ENCODE measurements at places on chromosomes 2 and 18.
A peak's percentile ranks its signal among the peaks of the same experiment; 100 is the strongest.

- no peaks in the 10 kb centered on the region for H3K27me3 ChIP-seq
- no peaks in the 10 kb centered on the region for H3K36me3 ChIP-seq
- peak; percentile 46 for DNase-seq
- peaks cover 4% of the 10 kb centered on the region for H3K4me1 ChIP-seq
- H3K27ac ChIP-seq: no peak overlapping the region
- H3K4me3 ChIP-seq: peak overlapping the region; percentile 73
Measured at GRCh38 chr2:25215948-25216679, 47.7 kb upstream of the POMC start.

- H3K4me1 ChIP-seq: peaks cover 11% of the 10 kb centered on the region
- no peaks in the 10 kb centered on the region for H3K27me3 ChIP-seq
- no peaks in the 10 kb centered on the region for H3K36me3 ChIP-seq
Measured at GRCh38 chr2:207334301-207334623, 168.5 kb upstream of the KLF7 start.

DNA sequence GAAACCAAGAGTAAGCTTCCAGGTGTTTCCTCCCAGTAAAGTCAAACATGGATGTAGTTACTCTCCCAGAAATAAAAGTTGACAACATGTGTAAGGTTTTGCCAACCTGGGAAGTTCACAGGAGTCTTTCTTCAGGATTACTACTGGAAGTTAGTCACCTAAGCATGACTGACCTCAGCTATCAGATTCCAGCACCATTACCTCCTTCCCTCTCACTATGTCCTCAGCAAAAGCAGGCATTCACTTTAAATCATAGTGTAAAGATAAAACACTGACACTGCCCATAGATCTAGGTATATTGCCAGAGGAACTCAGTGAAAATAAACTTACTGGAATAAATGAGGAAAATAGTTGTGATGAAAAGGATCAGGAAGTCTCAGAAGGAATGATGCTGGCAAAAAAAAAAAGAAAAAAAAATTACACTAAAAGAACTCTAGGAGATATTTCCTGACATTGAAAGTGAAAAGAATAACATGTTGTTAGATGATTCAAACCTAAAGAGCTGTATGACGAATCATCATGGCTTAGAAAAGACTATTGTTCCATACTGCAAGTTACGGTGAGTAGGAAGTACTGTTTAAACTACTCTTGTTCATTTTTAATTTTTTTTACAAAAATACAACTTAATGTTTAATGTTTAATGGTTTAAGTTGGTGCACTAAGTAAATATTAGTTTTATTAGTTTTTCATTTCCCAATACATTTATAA lies 484.5 kb upstream of the ZNF804A start:
- DNase-seq: no peak
- no peaks in the 10 kb centered on the region for H3K27me3 ChIP-seq
- no peak overlapping the region for H3K27ac ChIP-seq
- H3K4me3 ChIP-seq: no peak overlapping the region
- H3K4me1 ChIP-seq: no peaks in the 10 kb centered on the region

DNA sequence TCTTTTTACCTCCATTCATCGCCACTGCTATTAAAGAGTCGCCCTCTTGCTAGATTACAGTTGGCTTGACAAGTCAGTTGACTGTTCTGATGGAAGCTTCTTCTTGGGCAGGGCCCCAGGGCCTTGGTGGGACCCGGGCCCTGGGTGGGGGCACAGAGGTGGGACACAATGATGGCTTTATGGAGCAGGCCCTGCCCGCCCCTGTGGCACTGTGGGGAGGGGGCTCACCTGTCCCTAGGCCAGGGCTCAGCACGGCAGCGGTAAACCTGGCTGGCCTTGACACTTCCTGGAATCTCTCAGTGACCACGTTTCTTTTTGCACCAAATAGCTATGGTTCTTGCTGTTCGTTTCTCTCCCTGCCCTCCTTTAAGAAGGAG lies 4.9 kb upstream of the HS6ST1 start:
- H3K36me3 ChIP-seq: no peaks in the 10 kb centered on the region
- no peak overlapping the region for H3K27ac ChIP-seq
- no peak overlapping the region for H3K4me3 ChIP-seq
- H3K27me3 ChIP-seq: no peaks in the 10 kb centered on the region

DNA sequence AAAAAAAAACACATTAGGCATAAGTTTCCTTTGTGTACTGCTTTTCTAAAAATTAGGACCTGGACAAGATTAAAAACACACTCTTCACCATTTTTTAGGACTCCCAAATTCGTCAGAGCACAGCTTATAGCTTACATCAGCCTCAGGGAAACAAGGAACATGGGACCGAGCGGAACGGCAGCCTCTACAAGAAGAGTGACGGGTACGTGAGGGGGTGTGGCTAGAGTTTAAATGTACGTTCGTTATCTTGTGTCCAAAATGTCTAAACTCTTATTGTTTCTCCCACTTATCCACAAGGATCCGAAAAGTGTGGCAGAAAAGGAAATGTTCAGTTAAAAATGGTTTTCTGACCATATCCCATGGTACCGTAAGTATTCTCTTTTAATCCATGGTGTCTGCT lies 78.9 kb downstream of the ITGB1BP1 start:
- no peaks in the 10 kb centered on the region for H3K27me3 ChIP-seq
- H3K36me3 ChIP-seq: peaks cover 20% of the 10 kb centered on the region
- DNase-seq: no peak
- no peak overlapping the region for H3K4me3 ChIP-seq
- no peak overlapping the region for H3K27ac ChIP-seq

GRCh38 chr2:81266106-81266505 lies 961.6 kb upstream of the LRRTM1 start:
- H3K27ac ChIP-seq: no peak overlapping the region
- H3K27me3 ChIP-seq: no peaks in the 10 kb centered on the region
- H3K36me3 ChIP-seq: no peaks in the 10 kb centered on the region
- no peak overlapping the region for H3K4me3 ChIP-seq
- DNase-seq: no peak

GRCh38 chr2:128260239-128261138 lies 58.2 kb downstream of the HS6ST1 start:
- no peaks in the 10 kb centered on the region for H3K36me3 ChIP-seq
- no peak overlapping the region for H3K4me3 ChIP-seq
- peak; percentile 78 for DNase-seq
- H3K27ac ChIP-seq: peak overlapping the region; percentile 62
- H3K27me3 ChIP-seq: no peaks in the 10 kb centered on the region

DNA sequence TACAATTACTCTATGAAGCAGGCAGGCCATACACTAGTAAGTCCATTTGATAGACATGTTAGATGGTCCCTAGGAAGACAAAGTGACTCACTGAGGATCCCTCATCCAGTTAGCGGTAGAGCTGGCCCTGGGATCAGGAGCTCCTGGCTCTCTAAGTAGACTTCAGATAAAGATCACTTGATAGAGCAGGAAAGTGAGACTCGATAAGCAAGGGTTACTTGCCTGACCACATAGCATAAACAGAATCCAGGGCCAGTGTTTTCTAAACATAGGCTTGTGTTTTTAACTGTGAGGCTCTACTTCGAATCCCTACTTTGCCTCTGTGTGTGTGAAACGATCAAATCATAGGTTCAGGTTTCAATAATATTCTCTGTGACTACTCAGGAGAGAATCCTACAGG lies 355.2 kb upstream of the TRIB2 start:
- DNase-seq: peak; percentile 57
- H3K27me3 ChIP-seq: no peaks in the 10 kb centered on the region
- no peak overlapping the region for H3K4me3 ChIP-seq
- H3K27ac ChIP-seq: no peak overlapping the region

GRCh38 chr2:148533685-148534084 lies 110.9 kb upstream of the EPC2 start:
- DNase-seq: no peak
- H3K27ac ChIP-seq: no peak overlapping the region
- H3K4me3 ChIP-seq: no peak overlapping the region
- no peaks in the 10 kb centered on the region for H3K36me3 ChIP-seq

- no peak for DNase-seq
- no peak overlapping the region for H3K4me3 ChIP-seq
- no peaks in the 10 kb centered on the region for H3K27me3 ChIP-seq
- no peaks in the 10 kb centered on the region for H3K36me3 ChIP-seq
Measured at GRCh38 chr18:8958660-8959059, 143.8 kb upstream of the NDUFV2 start.

DNA sequence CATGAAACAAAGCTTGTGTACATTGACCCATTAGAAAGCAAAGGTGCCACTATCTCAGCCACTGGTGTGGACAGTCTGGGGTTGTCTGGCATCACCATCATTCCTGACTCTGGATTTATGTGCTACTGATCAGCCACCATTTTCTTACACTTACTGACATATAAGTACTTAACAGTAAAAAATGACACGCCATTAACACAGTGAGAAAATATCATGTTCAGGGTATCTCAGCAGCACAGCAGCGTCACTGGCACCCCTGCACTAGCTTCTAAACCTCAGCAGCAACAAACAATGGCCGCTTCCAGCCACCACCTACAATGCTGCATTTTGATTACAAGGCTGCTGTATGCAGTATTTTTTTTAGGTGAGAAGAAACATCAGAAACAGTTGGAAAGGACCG lies 253.4 kb upstream of the HDAC4 start:
- no peak overlapping the region for H3K4me3 ChIP-seq
- H3K27me3 ChIP-seq: no peaks in the 10 kb centered on the region

DNA sequence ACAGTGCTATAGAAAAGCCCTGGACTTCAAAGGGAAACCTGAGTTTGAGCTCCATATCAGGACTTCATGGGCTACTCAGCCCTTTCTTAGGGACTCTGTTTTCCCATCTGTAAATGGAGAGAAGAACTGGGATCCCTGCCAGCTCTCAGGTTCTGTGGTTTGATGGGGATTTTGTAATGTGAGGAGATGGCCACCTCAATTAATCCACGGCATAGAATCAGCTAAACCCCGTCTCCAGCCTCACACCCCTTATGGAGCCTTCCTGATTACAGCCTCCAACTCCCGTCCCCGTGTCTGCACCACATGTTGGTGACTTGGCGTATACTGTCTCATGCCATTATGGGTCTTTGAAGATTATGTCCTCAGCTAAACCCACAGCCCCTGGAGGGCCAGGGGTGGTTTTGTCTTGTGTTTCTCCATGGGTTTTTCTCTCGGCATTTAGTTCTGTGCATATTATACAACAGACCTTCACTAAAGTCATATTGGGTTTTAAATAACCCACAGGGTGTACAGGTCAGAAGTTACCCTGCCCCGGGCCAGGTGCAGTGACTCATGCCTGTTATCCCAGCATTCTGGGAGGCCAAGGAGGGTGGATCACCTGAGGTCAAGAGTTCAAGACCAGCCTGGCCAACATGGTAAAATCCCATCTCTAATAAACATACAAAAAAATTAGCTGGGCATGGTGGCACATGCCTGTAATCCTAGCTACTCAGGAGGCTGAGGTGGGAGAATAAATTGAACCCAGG lies 63.8 kb upstream of the PPP1CB start:
- H3K36me3 ChIP-seq: no peaks in the 10 kb centered on the region
- H3K4me3 ChIP-seq: no peak overlapping the region
- H3K27me3 ChIP-seq: no peaks in the 10 kb centered on the region
- peak overlapping the region; percentile 16 for H3K27ac ChIP-seq
- peaks cover 42% of the 10 kb centered on the region for H3K4me1 ChIP-seq
- peak; percentile 45 for DNase-seq

- peaks cover 5% of the 10 kb centered on the region for H3K36me3 ChIP-seq
- DNase-seq: no peak
- no peaks in the 10 kb centered on the region for H3K27me3 ChIP-seq
- H3K4me3 ChIP-seq: no peak overlapping the region
- H3K4me1 ChIP-seq: peaks cover 8% of the 10 kb centered on the region
Measured at GRCh38 chr18:45844938-45845337, 19.5 kb downstream of the SIGLEC15 start.

- no peaks in the 10 kb centered on the region for H3K36me3 ChIP-seq
- H3K27ac ChIP-seq: no peak overlapping the region
- no peaks in the 10 kb centered on the region for H3K27me3 ChIP-seq
- DNase-seq: no peak
Measured at GRCh38 chr2:45020439-45020838, 11.2 kb upstream of the SIX2 start.
